ENCODE measurements at places on chromosomes 2 and 18.
A peak's percentile ranks its signal among the peaks of the same experiment; 100 is the strongest.

GRCh38 chr2:3857576-3857975 lies 154.2 kb downstream of the DCDC2C start:
- DNase-seq = no peak

DNA sequence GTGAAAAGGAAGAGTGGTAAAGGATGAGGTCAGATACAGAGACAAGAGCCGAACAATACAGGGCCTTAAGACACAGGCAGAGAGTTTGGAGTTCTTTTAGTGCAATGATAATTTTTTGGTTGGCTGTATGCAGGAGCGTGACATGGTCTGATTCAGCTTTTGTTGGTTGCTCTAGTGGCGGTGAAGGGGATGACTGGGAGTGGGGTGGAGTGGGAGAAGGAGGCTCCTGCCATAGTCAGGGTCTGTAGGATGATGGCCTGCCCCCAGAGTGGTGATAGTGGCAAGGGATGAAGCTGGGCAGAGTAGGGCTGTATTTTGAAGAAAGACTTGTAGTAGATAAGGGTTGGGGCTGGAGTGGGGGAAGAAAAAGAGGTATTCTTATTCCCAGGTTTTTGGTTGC lies 306.6 kb upstream of the VWC2L start:
- no peak for DNase-seq

DNA sequence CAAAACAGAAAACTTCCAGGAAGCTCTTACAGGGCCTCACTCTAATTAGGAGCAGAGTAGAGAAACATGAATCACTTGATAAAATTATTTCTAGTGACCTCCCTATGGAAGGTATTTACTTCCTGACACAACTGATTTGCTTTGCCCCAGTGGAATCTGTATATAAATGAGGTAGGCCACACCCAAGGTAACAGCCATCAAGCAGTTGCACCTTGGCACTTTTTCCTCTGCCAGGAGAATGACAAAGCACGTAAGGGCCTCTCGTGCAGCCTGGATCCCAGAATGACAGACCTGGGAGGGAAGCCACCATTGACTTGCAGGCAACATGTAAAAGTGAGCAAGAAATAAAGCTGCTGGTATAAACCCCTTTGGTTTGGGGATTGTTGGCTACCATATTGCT lies 620.0 kb upstream of the SLC39A10 start:
- no peak for DNase-seq

GRCh38 chr2:236137066-236137465 lies 31.1 kb downstream of the GBX2 start:
- DNase-seq = no peak

- no peak for DNase-seq
Observed at GRCh38 chr2:215658635-215659305, 222.9 kb upstream of the FN1 start.

GRCh38 chr2:238240757-238241711 lies 1.2 kb upstream of the HES6 start:
- peak; percentile 50 for DNase-seq

DNA sequence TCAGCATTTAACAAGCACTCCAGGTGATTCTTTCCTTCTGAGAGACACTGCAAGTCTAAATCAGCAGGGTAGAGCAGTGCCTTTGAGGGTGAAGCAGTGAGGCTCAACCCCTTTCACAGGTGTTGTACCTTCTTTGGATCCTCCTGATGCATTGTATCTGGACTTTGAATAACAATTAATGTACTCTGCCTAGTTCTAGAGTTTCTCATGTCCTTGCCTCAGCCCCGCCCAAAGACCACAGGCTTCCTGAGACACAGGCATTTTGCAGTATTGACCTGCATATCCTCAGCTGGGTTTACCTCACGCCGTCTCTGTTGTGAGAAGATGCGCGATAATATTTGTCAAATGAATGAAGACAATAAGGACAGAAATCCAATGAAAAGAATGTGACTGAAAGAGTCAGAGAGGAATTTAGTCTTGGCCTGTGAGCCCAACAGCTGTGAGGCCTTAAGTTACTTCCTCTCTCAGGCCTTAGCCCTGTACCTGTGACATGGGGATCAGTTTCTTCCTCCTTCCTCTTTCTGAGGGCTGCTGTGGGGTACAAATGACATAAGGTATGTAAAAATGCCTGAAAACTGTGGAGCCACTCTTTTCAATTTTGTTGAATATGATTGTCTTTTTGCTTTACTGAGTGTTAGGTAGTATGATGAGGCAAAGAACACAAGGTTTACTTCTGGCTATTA lies 43.7 kb downstream of the WIPF1 start:
- no peak for DNase-seq

- DNase-seq = no peak
Observed at GRCh38 chr18:74376523-74376922, 60.9 kb downstream of the C18orf63 start.

- no peak for DNase-seq
Observed at GRCh38 chr2:212284166-212284565, 254.4 kb downstream of the ERBB4 start.

- peak; percentile 9 for DNase-seq
Observed at GRCh38 chr18:8367217-8367988, 241.8 kb upstream of the RAB12 start.

- DNase-seq = peak; percentile 10
Observed at GRCh38 chr2:144659731-144660275, 139.9 kb upstream of the ZEB2 start.

DNA sequence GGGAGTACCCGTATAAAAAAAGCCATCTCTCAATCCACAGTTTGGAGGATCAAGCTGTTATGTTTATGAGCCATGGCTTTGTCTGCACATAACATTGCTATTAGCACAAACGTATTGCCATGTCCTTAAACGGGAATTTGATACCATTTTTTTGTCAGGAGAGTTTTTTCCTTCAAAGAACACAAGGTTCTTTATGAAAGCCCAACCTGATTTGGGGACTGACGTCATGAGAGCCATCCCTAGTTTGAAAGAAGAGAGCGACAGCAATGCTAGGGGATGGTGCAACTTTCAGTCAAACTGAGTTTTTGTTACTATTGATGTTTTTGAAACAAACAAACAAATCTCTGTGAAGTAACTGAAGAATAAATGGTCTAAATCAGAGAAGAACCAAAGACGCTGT lies 376.6 kb downstream of the EIPR1 start:
- no peak for DNase-seq

DNA sequence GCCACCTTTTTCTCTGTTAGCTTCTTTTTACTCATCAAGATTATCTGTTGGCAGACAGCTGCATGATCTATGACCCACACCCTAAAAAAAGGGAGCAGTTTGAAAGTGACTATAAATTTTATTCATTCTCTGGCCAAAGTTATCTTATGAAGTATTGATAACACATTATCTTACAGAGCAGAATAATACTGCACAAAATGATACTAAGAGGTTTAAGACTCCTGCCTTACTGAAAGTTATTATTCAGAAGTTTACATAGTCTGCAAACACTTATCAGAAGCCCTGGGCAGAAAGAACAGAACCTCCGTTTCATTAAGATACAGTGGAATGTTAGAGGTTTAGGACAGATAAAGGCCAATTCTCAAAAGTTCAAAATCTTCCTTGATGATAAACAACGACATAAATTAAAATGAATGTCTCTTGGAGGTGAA lies 78.2 kb downstream of the ZEB2 start:
- DNase-seq = no peak

DNA sequence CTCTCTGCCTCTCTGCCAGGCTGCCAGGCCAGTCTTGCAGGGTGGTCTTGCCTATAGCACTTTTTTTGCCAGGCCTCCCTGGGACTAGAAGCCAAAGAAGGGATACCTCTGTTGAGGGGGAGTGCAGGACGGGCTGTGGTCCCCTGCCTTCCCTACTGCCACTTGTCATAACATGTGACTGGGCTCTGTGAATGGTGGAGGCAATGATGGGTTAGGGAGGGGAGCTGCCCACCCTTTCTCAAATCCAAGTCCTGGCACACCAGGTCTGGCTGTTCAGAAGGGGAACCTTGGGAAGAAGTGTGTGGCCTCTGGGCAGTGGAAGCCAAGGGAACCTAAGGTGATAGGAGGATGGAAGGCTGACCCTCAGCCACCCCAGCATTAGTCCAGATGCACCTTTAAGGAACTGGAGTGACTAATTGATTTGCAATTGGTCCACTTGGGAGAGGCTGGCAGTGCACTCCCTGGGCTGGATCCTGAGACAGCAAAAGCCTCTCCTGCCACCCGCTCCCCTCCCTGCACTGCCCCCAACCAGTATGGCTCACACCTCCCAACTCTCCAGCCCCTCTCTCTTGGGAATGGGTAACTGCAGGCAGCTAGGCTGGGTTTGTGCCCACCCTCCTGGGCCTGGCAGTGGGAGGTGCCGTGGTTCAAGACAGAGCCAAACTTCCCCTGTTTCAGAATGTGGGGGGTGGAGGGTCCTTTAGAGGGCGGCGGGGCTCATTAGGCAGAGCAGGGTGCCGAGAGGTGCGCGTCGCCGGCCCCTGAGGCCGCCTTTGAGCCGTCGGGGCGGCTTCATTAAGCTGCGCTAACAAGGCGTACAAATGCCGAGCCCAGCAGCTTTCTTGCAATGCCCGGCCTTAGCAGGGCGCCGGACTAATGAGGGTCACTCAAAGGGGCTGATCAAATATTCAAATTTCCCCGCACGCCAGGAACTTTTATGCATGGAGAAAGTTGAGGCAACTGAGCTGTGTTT lies 4.5 kb upstream of the SIX3 start:
- no peak for DNase-seq

GRCh38 chr2:81523344-81523743 lies 1218.8 kb upstream of the LRRTM1 start:
- DNase-seq = no peak

- no peak for DNase-seq
Observed at GRCh38 chr18:62438018-62438329, 84.9 kb upstream of the ZCCHC2 start.

GRCh38 chr18:12403601-12404506 lies 3.9 kb upstream of the PRELID3A start:
- peak; percentile 57 for DNase-seq

DNA sequence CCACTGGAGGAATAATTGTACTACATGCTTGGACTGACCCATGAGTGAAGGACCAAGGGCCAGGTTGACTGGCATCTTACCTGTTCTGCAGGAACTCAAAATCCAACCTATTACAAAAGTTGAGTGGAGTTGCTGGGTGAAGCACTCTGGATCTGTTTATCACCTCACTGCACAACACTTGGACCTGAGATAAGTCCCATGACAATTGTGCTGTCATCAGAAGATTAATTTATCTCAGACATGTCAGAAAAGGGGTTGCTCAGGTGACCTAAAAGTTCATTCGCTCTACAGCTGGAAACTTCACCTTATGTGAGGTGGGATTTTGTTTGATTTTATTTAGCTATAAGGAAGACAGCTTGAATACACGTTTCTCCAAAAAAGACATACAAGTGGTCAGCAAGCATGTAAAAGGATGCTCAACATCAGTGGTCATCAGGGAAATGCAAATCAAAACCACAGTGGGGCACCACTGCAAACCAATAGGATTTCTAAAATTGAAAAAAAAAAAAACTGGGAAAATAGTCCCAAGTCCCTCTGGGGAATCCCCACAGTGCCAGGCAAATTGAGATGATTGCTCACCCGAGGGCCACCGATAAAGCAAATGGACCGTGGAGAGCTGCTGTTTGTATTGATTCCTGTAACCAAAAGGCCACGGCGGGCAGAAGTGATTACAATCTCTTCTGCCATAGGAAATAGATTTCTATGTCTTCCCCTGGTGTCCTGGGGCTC lies 65.8 kb upstream of the SLC35F5 start:
- no peak for DNase-seq

- no peak for DNase-seq
Observed at GRCh38 chr2:180524499-180524898, 455.9 kb upstream of the UBE2E3 start.

GRCh38 chr2:12852135-12852534 lies 135.4 kb downstream of the TRIB2 start:
- DNase-seq = no peak

DNA sequence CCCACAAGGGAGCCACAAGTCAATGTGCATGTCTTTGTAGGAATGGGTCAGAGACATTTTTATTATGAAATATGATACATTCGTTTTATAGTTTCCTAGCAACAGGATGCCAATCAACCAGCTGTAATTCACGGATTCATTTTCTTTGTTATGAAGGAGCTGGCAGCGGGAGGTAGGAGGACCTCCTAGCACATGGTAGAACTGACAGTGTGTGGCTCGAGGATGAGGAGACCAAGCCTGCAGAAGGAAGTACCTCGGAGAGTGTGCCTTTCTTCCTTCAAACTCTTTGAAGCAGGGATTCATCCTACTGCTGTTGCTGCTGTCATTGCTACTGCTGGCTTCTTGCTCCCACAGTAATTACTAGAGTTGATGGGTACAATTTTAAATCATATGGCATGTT lies 504.8 kb upstream of the KLHL29 start:
- no peak for DNase-seq

DNA sequence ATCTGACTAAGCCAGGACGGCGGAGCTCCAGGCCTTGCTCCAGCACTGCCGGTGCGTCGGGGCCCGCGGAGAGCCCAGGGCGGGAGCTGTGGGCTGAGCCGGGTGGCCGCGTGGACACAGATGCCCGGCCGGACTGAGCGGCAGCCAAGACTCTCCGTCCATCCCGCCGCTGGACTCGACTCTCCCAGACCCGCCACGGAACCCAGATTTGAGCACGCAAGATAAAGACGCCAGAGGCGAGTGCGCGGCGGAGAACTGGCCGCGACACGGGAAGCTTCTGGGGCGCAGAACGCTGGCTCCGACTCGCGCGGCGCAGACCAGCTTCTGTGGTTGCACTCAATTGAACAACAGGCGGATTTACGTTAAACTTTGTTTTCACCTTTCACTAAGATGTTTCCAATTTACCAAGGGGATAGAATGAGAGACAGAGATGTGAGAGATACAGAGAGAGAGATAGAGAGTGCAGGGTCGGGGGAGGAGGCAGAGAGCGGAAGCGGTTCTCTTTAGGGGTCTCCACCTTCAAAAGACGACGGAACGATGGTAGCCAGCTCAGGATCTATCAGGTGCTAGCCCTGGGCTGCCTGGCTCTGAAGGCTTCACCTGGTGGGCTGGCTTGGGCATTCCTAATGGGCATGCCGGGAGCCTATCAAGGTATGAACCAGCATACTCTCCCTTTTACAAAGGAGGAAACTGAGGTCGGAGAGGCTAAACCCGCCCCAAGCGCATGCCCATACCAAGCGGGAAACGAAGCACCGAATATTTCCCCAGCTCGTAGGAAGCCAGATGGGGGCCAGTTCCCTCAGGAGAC lies 10.4 kb upstream of the EN1 start:
- DNase-seq = no peak

DNA sequence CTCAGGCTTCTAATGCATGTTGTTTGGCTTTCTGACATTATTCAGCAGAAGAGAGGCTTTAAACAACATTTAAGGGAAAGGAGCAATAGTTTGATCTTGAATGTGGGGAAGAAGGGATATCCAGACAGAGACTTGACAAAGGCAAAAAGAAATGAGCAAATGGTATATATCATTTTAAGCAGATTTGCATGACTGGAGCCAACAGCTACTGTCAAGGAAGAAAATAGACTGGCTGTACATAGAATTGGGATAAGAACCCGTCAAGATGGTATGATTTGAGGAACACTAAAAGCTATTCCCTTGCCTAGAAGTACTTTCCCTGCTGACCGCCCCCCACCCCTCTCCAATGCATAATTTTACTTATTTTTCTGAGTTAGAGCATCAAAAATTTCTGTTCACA lies 174.5 kb downstream of the RIT2 start:
- no peak for DNase-seq

- DNase-seq = no peak
Observed at GRCh38 chr2:119366161-119366648, 429 bp downstream of the C2orf76 start.

Data from HTR-8/SVneo (cell line).